Panc1 (cell line): ENCODE measurements at places on chromosomes 2 and 18. TPM values are rescaled to one million over a fixed set of nuclear protein-coding genes. Genes with fewer than 3 reads are reported as not detected.

The CLEC4F gene
- not detected for total RNA-seq

DNA sequence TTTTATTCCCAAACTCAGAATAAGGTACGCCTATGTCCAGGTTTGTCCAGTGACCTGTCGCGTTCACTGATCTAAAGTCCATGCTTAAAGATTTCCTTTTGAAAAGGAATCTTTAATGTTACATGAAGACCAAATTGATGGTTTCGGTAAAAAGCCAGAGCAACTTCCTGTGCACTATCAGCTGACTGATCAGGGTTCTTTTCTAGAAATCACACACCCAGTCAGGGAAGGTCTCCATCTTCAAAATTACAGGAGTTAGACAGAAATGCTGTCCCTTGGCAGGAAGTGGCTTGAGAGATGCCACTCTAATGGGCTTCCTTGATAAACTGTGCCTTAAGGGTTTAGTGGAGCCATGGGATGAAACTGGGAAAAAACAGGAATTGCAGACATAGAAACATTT is 14.7 kb upstream of the ARHGAP25 start:
- no peak overlapping the region for H3K27ac ChIP-seq
- no peaks in the 10 kb centered on the region for H3K36me3 ChIP-seq
- H3K27me3 ChIP-seq: no peaks in the 10 kb centered on the region
- no peak overlapping the region for H3K4me3 ChIP-seq
- no peak for DNase-seq

- H3K27me3 ChIP-seq: peaks cover 7% of the 10 kb centered on the region; the same call in 1 of the 2 replicates
- no peaks in the 10 kb centered on the region for H3K4me1 ChIP-seq
- H3K4me3 ChIP-seq: no peak overlapping the region
- no peak overlapping the region for H3K27ac ChIP-seq
- DNase-seq: no peak
Measured at GRCh38 chr2:158761621-158762020, 33.5 kb upstream of the DAPL1 start.

DNA sequence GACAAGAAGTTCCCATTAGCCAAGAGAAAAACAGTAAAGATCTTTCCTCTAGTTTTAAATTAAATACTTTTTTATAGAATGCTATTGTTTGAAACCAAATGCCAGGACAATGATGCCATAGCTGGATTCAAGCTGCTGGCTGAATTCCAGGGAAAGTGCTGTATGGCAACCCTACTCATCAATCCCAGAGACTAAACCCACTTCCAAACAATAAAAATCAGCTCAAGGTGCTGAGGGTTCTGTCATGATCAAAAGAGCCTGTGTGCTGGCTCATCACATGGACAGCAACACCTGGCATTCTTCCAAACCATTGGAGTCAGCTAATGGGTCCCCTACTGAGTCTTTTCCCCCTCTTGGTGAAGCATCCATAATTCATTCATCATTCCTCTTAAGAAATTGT is 53.7 kb upstream of the PARD3B start:
- H3K4me3 ChIP-seq: no peak overlapping the region
- H3K36me3 ChIP-seq: no peaks in the 10 kb centered on the region
- DNase-seq: no peak
- H3K27me3 ChIP-seq: no peaks in the 10 kb centered on the region
- no peak overlapping the region for H3K27ac ChIP-seq

DNA sequence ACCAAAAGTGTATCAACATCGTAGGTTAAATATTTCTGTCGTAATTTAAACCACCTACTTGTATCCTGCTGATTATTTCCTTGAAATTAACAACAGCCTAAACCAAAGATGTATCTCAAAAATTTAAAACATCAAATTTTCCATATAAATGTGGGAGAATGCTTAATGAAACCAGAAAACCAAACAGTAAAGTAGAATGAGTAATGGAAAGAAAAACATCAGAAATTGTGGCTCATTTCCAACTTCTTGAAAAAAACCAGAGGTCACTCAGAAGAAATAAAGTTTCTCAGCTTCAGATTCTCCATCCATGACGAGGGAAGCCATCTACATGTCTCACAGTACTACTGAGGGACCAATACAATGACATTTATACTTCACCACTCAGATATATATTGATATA is 296.5 kb downstream of the NOL4 start:
- H3K4me3 ChIP-seq: no peak overlapping the region
- no peaks in the 10 kb centered on the region for H3K27me3 ChIP-seq
- H3K27ac ChIP-seq: no peak overlapping the region
- H3K36me3 ChIP-seq: no peaks in the 10 kb centered on the region
- H3K4me1 ChIP-seq: no peaks in the 10 kb centered on the region
- no peak for DNase-seq

The MC4R gene
- total RNA-seq: not detected

The GAL3ST2 gene
- 1.6 TPM for total RNA-seq

The CNTNAP5 gene
- not detected for total RNA-seq

DNA sequence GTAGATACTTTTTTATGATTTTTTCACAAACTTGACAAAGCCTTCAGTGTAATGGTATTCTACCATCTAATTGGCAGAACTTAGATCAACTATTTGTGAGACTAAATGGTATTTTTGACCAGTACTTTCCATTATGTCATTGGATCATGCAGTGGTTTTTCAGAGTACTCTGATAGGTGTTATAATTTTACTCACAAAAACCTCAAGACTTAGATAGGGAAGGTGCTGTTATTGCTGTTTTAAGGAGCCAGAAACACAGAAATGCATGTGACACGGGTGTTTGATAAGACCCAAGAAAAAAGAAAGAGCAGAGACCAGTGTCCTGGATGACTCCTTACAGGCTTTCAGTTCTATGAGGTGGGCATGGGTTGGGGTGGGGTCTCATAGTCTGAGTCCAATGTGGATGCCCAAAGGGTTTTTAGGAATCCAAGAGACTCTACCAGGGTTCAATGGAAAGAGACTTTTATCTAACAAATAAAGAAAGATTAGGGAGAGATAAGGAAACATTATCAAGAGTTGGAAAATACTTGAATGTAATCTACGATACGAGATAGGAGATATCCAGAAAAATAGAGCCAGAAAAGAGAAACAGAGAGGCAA is 31.3 kb downstream of the SP140 start:
- H3K36me3 ChIP-seq: no peaks in the 10 kb centered on the region
- peaks cover 1% of the 10 kb centered on the region; the same call in 1 of the 2 replicates for H3K27me3 ChIP-seq
- no peak overlapping the region for H3K27ac ChIP-seq
- H3K4me1 ChIP-seq: no peaks in the 10 kb centered on the region
- H3K4me3 ChIP-seq: no peak overlapping the region

The MXD1 gene
- 6.5 TPM for total RNA-seq

- H3K27me3 ChIP-seq: no peaks in the 10 kb centered on the region
- H3K36me3 ChIP-seq: peaks cover 15% of the 10 kb centered on the region; the same call in 1 of the 2 replicates
- no peak overlapping the region for H3K27ac ChIP-seq
- no peak for DNase-seq
- H3K4me3 ChIP-seq: no peak overlapping the region
- no peaks in the 10 kb centered on the region for H3K4me1 ChIP-seq
Measured at GRCh38 chr2:55550368-55551102, 31.0 kb downstream of the CFAP36 start.
